ENCODE measurements at places on chromosomes 5 and 9. TPM values are rescaled to one million over a fixed set of nuclear protein-coding genes. Genes with fewer than 3 reads are reported as not detected.

- DNase-seq: no peak
- no peak overlapping the region for H3K27ac ChIP-seq
- H3K36me3 ChIP-seq: no peaks in the 10 kb centered on the region
- no peaks in the 10 kb centered on the region for H3K4me1 ChIP-seq
- H3K4me3 ChIP-seq: no peak overlapping the region
These were observed 790.8 kb downstream of the BRINP1 start for GRCh38 chr9:118578467-118578866.

ZBTB26 gene
- 18.5 TPM for total RNA-seq

DNA sequence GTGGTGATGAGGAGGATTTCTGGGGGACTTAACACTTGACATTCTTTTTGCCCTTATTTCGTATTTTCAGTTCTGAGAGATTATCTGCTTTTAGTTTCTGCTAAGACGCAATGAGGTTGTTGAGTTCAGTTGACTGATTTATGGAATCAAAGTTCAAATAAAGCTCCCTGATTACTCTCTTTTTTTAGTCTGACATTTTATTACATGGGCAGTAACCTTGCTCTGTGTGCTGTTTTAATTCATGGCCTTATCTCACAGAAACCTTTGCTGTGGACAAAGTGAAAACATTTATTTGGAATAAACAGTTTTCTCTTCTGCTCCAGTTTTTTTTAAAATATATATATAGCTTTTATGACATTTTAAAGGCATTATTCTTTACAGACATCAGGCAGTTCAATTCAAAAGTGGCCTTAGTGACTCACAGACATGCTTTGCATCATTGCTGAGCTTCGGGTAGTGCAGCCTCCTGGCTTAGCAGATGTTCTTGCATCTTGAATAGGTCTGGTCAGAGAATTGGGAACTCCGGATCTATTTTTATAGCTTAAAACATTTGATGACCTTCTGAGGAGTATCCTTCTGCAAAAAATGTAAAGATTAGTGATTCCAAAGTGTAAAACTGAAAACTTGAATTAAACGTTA lies 162.9 kb downstream of the FAM170A start:
- H3K27me3 ChIP-seq: no peaks in the 10 kb centered on the region
- H3K36me3 ChIP-seq: no peaks in the 10 kb centered on the region
- no peak overlapping the region for H3K27ac ChIP-seq
- H3K4me1 ChIP-seq: peaks cover 3% of the 10 kb centered on the region
- H3K4me3 ChIP-seq: no peak overlapping the region

FOXD4L6 gene
- not detected for total RNA-seq

DNA sequence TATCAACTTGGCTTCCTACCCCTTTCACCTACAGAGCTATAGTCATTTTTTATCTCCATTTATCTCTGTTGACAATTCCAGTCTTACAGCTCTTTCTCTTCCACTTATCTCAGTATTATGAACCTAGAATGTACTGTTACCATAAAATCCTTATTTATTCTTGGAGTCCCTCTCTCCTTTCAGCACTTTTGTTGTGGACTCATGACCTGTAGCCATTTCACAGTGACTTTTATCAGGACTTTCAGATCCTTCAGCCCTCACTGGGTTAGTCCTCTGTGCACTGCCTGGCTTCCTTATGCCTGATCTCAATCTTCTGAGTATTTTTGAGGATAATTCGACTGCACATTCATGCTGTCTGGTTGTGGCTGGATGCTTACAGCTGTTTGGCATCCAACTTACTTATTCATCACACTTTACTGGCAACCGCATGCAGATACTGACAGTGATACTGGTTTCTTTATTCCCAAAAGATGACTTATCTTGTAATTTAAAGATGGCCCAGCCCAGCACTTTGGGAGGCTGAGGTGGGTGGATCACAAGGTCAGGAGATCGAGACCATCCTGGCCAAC lies 293.3 kb downstream of the MAN2A1 start:
- H3K4me3 ChIP-seq: no peak overlapping the region
- H3K27me3 ChIP-seq: no peaks in the 10 kb centered on the region
- no peaks in the 10 kb centered on the region for H3K36me3 ChIP-seq
- H3K4me1 ChIP-seq: no peaks in the 10 kb centered on the region

PCDHB4 gene
- 2.2 TPM for total RNA-seq

DNA sequence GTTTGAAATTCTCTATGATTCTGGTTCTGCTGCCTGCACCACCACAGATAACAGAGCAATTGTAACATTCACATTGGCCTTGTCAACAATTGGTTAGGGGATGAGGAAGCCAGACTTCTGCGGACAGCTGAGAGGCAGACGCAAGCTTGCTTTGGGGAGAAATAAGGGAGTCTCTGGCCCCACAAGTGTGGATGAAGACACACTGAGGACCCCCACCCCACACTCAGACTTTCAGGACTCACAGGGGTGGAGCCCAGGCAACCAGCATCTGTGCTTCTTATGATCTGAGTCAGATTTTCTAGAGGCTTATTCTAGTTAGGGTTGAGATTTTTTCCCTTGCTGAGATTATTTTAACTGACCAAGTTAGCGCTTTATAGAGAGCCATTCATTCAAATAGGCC lies 140.3 kb upstream of the IRX2 start:
- H3K27ac ChIP-seq: no peak overlapping the region
- H3K36me3 ChIP-seq: no peaks in the 10 kb centered on the region

CDX1 gene
- 368 TPM for total RNA-seq

PTGR1 gene
- total RNA-seq: 74.3 TPM

STK32A gene
- 1.6 TPM for total RNA-seq

DNA sequence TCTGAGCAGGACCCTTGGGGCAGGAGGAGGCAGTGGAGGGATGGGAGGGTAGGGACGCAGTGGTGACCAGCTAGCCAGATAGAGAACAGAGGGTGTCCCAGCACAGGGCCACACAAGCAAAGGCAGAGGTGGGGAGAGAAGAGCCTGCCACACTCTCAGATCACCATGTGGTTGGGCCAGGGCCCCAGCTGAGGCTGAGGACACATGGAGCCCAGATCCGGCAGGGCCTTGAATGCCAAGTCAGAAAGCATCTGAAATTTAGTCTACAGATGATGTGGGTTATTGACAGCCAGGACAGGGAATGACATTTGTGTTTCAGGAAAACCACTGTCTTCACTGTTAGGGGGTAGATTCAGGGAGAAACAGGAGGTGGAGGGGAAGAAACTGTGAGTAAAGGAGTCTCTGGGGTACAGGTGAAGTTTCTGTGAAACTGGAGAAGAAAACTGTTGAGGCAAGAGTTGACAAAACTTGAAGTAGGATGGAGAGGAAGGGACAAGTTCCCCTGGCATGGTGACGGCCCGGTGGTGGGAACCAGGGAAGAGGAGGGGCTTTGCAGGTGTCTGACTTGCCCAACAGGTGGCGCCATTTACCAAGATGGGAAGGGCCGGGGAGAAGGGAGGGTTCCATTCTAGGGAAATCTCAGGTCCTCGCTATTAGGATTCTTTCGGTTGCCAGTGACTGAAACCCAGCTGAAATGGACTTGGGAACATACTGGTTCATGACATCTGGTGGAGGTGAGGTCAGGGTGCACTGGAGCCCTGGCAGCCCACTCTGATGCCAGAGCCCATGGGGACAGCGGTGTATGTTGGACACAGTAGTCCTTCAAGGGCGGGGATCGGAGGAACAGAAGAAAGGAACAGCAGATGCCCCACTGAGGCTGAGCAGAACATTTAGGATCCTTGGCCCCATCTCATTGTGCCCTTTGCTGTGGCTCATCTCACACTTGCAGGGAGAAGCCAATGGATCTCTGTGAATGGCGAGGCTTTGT lies 100.1 kb downstream of the KCNIP1 start:
- H3K27ac ChIP-seq: no peak overlapping the region
- H3K36me3 ChIP-seq: no peaks in the 10 kb centered on the region
- H3K4me1 ChIP-seq: no peaks in the 10 kb centered on the region
- H3K27me3 ChIP-seq: no peaks in the 10 kb centered on the region

GRCh38 chr9:5478206-5478605 lies 27.9 kb downstream of the CD274 start:
- no peak for DNase-seq
- no peak overlapping the region for H3K27ac ChIP-seq
- H3K36me3 ChIP-seq: no peaks in the 10 kb centered on the region
- H3K4me1 ChIP-seq: no peaks in the 10 kb centered on the region

DNA sequence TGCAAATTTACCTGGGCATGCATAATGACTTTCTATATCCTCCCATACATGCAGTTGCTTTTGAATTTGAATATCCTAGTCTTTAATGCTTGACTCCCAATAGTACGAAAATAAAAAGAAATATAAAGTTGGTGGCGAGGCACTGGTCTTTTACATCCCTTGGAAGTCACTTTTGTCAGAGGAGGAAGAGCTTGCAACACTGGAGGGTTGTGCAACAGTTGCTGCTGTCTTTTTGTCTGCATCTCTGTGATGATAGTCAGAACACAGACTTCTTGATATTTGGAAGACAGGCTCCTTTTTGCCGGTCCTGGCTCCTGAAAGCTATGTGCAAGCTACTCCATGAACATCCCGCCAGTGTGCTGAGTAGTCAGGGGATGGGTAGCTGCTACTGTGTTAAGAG lies 16.8 kb upstream of the SGCD start:
- no peaks in the 10 kb centered on the region for H3K36me3 ChIP-seq
- no peak overlapping the region for H3K27ac ChIP-seq
- no peaks in the 10 kb centered on the region for H3K27me3 ChIP-seq
- no peak overlapping the region for H3K4me3 ChIP-seq

SLC6A7 gene
- total RNA-seq: 19.8 TPM

Measured in transverse colon (tissue), 4 donors.